ENCODE measurements at places on chromosomes 4 and X.
A peak's percentile ranks its signal among the peaks of the same experiment; 100 is the strongest.

GRCh38 chrX:12701628-12702027 is 89.6 kb upstream of the PRPS2 start:
- peak; percentile 42 for DNase-seq

DNA sequence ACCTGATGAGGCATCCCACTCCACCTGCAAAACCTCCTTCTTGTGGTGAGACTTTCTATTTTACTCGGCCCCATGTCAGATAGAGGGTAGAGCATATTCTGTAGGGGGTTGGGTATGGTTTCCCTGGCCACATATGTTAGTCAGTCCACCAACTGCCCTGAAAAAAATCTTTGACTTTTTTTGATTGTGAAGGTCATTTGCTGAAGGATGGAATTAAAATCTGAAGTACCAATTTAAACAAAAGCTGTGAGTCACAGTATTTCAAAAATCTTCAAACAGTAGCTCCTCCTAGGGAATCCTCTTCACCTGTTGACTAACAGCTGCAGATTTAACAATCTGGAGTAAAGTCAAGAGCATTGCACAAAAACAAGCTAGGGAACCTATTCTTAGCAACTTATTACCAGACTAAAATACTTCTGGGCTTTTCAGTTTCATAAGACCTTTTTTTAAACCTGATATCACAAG is 8.0 kb upstream of the CCDC110 start:
- no peak for DNase-seq

DNA sequence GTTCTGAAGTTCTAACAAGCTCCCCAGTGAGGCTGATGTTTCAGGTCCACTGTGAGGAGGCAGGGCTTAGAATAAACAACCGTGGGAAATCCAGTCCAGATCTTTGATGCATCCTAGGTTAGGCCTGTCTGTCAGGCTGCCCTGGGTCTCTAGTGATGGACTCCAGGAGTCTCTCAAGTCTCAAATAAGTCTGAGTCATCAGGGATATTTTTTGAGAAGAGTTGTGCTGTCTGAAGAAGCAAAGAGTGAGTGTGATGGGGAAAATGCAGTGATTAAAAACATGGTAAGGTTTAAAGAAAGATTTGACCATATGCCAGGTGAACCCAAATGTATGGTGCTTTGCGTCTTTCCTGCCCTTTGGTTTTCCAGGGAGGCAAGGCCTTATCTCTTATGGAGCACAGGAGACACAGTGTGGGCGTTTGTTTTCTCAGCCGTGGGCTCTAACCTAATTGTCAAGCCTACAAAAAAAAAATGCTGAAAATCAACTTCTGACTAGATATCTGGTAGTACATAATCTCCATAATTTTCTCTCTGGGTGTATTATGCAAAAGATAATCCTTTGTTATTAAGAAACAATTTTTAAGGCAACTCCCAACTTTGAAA is 100.7 kb downstream of the PTTG2 start:
- no peak for DNase-seq

GRCh38 chrX:39595977-39596376 is 501.8 kb downstream of the BCOR start:
- no peak for DNase-seq

DNA sequence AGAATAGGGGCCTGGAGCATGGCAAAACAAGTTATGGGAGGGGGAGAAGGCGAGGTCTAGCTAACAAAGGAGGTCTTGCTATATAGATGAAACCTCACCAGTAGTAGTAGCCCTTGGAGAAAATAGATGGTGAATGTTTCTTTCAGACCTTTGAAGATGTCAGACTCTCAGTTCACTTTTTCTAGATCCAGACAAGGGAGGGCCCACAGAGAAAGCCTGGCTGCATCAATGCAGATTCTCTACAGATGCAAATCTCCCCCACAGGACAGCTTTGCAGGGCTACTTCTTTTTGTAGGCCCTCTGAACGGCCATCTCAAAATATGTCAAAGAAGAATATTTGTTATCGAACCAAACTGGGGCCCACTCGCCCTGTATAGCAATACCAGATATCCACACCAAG is 159.7 kb downstream of the ANK2 start:
- DNase-seq, result no peak

GRCh38 chrX:12958059-12958458 is 16.9 kb upstream of the TMSB4X start:
- peak; percentile 4 for DNase-seq

DNA sequence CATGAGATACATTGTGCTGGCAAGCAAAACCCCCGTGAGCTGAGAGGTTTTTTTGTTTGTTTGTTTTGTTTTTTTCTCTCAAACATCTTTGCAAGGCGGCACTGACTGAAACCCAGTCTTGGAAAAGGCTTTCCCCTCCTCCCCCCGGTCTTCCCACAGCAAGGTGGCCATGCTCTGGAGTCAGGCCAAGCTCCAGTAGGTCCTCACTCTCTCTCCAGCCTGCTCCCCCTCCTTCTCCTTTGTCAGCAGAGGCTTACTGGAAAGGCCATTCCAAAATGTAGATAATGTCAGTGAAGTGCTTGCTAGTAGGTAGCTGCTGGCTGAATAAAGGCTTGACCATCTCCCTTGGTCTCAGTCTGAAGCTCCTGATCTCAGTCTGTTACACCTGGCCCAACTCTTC is 32.6 kb downstream of the FRMPD3 start:
- no peak for DNase-seq

DNA sequence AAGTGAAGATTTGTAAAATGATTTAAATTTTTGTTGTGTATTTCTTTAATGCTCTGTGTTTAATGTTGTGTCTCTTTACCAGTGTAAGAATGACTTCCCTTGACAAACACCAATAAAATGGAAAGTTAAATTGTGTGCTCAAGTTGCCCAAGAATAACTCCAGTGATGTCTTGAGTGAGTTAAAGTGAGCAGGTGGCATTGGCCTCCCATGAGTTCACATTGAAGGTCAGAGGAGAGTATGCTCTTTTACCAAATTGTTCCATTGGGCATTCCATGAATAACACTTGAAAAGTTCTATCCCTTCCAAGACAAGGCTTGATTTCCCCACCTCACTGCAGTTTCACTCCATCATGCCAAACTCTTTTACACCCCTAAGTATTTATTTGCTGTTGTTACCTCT is 4.5 kb downstream of the ANXA5 start:
- no peak for DNase-seq

DNA sequence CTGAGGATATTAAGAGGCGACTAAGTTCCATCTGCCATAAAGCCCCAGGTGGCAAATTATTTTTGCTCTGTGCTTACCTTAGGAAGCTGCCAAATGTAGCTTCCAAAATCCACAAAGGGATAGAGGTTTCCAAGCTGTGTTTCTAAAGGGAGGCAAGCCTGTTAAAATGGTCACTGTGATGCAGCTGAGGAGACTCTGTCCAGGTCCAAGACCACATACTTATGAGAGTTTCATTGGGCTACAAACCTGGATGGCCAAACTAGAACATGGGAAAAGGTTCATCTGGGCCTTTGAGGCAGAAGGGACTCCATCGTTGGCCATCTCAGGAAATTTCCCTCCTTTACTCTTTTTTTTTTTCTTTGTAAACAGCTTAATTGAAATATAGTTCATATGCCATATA is 306.9 kb upstream of the FGF13 start:
- no peak for DNase-seq

- no peak for DNase-seq
These were observed 70.1 kb downstream of the CHM start for GRCh38 chrX:85977218-85977617.

GRCh38 chr4:41215969-41216293 is 1.6 kb upstream of the APBB2 start:
- DNase-seq, result no peak

GRCh38 chrX:101430457-101431078 is 22.5 kb downstream of the HNRNPH2 start:
- DNase-seq, result no peak

DNA sequence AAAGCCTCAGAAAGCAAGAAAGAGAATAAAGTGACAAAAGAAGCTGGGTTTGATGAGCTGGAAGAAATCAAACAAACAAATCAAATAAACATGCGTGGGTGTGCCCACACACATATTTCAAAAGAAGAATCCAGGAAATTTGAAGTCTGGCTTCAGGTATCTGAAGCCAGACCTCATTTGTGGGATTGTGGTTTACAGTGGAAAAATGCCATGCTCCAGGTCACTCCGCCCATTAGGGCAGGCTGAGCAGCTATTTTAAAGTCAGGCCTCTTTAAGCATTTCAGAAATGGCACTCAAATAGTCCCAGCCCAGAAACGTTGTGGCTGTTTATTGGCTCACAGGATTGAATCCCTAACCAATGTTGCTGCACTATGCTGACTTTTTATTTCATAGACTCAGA is 226.1 kb upstream of the F9 start:
- DNase-seq, result no peak

GRCh38 chr4:6845027-6845426 is 62.5 kb downstream of the KIAA0232 start:
- DNase-seq, result peak; percentile 43

DNA sequence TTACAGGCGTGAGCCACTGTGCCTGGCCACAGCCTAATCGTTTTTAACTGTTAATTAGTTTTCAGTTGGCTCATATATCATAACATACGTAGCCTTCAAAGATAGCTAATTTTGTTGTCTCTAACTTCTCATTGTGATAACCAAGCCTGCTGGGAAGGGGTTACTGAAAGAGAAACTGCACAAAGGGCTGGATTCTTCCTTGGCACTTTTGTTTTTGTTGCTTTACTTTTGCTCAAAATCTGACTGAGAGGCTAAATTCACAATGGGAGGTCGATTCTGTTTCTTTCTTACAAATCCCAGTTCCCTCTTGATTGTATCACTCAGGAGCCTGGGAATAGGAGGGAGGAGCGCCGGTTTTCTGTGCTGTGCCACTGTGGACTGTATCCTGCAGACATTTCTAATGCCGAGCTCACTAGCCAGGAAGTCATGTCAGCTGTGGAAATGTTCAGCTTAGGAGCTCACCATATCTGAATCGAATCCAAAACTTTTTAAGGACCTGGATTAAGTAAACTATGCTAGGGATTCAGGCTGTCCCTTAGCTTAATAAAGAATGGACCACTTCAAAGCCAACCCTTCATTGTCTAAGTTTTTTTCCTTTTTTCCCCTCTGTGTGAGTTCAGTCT is 120.5 kb upstream of the FAT1 start:
- no peak for DNase-seq

DNA sequence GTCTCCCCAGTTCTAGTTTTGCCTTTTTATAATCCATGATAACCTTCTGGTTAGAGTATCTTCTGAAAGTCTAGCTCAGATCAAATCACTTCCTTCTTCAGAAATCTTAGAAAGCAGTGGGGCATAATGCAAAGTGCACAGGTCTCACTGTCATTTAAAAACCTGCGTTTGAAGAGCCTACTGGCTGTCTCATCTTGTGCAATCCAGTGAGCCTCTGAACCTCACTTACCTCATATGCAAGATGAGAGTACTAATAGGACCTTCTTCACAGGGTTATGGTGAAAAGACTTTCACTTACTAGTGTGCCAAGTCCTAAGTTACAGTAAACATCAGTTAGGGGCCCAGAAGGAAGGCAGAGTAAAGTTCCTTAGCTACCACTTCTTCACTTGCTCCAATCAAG is 131.4 kb downstream of the ENOX2 start:
- DNase-seq, result no peak

DNA sequence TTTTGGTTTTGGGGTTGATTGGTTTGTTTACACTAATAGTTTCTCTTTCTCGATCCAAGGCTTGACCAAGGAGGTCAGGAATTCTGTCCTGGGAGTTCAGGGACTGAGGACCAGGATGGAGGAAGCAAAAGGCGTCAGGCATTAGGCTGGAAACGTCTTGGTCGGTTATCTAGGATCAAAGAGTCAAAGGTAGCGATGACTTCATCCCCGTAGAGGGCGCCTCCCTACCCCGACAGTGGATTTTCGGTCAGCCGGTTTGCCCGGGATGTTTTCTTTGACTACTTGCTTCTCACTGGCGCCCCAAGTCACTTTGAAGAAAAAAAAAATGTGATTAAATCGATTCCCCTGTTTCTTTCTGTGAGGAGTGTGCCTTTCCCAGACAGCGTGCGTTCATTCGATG is 980 bp upstream of the FHDC1 start:
- DNase-seq, result peak; percentile 74

DNA sequence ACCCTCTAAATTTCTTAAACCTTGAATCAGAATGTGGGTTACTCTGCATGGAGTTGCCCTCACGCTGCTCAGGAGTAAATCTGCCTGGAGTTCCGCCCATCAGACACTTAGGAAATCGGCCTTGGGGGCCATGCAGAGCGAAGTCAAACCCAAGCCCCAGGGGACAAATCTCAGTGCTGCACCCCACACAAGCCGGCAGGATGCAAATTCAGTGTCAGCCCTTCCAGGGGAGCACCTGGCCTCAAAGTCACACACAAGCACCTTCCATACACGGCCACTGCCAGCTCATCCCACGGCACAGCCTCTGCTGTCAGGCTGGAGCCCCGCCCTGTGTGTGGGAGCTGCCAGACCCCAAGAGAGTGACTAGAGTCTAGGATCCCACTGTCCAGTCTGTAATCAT is 27.4 kb downstream of the RNF212 start:
- no peak for DNase-seq

DNA sequence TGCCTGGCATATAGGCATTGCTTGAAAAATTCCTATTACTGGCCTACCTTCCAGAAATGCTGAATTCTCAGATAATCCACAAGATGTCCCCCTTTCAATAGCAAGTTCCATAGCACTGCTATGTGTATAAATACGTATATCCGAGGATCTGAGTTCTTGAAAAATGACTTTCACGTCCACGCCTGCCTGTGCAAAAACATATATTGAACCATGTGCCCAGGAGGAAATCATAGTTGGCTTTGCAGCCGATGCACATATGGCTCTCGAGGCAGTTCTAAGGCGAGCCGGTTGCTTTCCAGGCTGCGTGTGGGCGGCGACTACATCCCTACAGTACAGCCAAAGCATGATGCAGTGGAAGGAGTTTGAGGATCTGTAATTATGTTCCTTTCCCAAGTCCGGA is 55.4 kb upstream of the ESX1 start:
- DNase-seq, result no peak

GRCh38 chrX:150018931-150019361 is 80.7 kb upstream of the EOLA2 start:
- no peak for DNase-seq

GRCh38 chr4:127623797-127624083 is 9.0 kb upstream of the INTU start:
- DNase-seq, result peak; percentile 55

GRCh38 chr4:128570387-128570975 is 239.0 kb upstream of the JADE1 start:
- DNase-seq, result no peak

DNA sequence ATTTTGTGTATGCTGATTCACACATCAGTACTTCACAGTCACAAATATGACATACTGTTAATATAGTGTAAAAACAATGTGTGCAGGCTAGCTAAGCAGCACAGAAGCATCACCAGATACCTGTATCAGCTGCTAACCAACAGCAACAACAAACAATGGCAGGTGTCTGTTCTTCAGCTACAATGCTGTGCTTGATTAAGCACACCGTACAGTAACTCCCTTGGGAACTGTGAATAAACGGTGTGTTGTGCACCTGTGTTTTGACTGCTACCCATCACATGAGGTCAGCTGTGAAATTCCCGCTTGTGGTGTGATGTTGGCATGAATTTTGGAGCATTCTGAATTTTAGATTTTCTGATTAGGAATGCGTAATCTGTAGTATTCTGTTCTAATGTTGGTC is 379.7 kb upstream of the FAT1 start:
- no peak for DNase-seq
